ENCODE measurements at places on chromosomes 3 and 15.

GRCh38 chr15:71118345-71118744, 3.1 kb downstream of the THSD4 start:
- DNase-seq, result no peak

- DNase-seq, result no peak
Observed at GRCh38 chr3:120823156-120823555, 80.6 kb downstream of the GTF2E1 start.

DNA sequence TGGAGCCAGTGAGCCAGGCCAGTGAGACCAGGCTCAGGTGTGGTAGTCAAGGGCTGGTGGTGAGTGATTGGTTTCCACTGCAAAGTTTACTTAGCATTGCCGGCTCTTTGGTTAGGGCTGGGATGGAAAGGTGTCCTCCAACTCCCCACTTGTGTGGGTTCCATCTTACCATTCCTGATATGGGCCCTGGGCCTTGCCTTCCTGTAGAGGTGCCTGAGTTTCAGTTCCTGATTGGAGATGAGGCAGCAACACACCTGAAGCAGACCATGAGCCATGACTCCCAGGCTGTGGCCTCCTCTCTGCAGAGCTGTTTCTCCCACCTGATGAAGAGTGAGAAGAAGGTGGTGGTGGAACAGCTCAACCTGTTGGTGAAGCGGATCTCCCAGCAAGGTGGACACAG, 3.1 kb downstream of the MPI start:
- DNase-seq, result no peak

DNA sequence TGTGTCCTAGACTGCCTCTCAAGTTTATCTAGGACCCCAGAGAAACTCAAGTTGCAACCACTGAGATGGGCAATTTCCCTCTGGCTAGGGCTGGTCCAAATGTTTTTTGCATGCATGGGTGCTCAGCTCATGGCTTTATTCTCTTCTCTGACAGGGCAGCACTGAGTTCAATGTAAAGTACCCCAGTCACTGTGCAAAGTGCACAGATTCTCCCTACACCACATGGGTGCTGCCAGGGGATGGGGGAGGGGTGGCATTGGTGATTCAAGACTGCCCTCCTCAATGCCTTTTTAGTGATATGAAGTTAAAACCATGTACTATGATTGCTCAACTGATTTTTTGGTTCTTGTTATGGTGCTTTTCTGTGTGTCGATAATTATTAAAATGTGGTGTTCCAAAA, 14.8 kb upstream of the RAD51 start:
- no peak for DNase-seq

DNA sequence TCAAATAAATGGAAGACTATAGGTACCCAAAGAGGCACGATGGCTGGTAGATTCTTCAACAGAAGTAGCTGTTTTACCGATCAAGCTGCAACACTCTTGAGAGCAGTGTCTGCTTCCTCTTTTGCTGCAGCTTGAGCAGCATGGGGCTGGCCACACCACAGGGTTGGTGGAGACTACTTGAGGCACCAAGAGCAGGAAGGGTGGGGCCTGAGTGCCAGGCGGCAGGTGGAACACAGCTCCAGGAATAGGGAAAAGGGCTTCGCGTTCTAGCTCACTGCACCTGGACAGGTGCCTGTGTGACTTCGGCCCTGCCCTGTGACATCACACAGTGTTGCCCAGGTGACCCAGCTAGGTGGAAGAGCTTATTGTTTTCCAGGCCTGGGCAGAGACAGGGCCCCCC, at the start of gene CCDC33:
Gene CCDC33 (plus strand): TSS at position 365 of the 400 bp plus-strand sequence. CDS start 394 bp downstream, outside the sequence.
- DNase-seq, result no peak

GRCh38 chr3:151845306-151845905, 28.0 kb upstream of the SUCNR1 start:
- no peak for DNase-seq

DNA sequence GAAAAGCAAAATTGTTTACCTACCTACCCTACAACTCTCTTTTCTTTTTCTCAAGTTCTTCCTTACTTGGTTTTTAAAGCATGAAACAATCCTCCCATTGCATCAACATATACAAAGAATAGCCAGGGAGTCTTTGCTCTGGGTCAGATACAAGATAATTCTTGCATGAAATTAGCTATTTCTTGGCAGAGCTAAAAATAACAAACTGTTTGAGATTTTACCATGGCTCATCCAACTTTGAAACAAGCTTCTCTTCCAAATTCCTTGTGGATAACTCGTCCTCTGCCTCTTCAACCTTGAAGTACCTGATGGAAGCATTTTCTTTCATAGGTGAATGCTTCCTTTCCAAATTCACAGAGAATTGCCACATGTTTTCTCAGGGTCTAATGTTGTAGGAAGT, 9.2 kb upstream of the CBLB start:
- no peak for DNase-seq

DNA sequence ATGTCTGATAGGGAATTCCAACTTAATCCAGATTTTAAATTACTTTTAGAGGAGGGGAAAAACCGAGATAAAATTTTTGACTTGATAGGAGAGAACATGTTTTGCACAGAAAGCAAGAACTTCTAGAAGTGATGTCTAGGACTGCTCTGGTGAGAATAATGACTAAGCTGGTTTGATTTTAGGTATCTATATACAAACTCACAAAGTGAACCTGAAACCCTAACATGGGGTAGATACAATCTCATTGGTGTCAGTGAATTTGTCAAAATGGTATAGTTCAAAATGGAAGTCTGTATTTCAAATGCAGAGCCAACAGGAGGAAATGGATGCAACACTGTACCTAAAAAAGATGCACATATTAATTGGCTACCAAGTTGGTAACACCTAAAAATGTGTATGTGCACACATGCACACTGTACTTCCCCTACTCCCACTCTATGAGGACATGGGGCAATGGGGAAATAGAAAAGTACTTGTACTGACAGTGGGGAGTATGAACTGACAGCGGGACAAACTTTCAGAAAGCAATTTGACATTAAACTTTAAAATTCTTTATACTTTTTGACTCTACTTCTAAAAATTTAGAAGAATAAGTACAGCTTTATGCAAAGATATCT, 53.0 kb downstream of the NR1I2 start:
- no peak for DNase-seq

DNA sequence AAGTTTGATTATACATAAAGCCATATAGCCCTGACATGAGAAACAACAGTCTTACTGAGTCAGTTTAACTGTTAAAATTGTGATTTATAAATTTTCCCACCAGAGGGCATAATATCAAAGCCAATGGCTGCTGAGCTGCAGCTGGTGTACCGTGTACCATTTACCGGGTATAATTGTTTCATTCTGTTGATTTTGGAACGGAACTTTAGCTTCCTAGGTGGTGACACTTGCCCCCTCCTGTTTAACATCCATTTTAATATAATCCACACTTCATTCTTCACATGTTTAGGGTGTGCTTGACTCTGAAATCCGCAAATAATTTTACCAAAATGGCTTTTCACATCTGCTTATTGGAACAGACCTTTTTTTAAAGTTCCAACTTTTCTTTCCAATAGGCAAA, 72.8 kb downstream of the SLC9A9 start:
- no peak for DNase-seq

GRCh38 chr3:77682162-77682561, 642.3 kb downstream of the ROBO2 start:
- no peak for DNase-seq

- DNase-seq, result no peak
Observed at GRCh38 chr3:43011638-43012037, 32.5 kb downstream of the GASK1A start.

DNA sequence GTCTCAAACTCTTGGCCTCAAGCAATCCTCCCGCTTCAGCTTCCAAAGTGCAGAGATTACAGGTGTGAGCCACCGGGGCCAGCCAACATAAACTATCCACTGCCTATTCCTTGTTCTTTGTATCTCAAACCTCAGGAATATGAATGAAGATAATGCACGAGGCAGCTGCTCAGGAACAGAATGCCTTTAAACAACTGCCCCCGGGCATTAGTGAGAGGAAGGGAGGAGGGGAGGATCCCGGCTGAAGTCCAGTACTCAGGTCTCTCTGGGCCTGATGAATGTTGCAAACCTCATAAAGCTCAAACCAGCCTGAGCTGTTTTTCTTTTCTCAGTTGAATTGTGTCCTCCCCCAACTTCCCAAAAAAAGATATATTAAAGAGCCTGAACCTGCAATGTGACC, 26.9 kb upstream of the MTMR14 start:
- DNase-seq, result no peak

- no peak for DNase-seq
Observed at GRCh38 chr3:134617608-134618477, 33.0 kb downstream of the KY start.

DNA sequence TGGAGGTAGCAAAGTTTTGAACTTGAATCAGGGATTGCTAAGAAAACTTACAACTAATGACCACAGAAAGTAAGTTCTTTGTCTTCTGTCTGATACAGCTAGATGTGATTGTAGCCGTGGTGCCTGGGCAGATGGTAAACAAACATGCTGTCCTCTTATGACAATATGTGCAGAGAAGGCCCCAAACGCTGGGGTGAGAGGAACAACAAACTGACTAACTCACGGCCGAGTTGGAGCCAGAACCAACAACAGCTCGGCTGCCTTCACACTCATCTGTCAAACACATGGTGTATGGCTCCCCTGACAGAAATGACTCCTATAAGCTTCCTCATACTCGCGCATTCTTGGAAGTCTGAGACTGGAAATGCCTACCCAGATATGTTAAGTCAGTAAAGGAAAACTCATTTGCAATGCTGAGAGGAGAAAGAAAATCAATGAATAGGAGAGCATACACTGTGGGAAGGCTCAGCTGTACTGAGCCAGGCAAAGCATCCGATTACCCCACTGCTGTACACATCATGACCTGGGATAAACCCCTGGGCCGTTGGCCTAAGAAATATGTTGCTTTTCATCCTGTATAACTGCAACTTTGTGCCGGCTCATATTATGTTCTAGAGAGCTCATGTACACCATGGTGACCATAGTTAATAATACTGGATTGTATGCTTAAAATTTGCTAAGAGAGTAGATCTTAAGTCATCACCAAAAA, 5.7 kb downstream of the THBS1 start:
- DNase-seq, result no peak

GRCh38 chr3:143978263-143978631, 6.6 kb downstream of the DIPK2A start:
- no peak for DNase-seq
